ENCODE measurements at places on chromosomes 6 and 20.

DNA sequence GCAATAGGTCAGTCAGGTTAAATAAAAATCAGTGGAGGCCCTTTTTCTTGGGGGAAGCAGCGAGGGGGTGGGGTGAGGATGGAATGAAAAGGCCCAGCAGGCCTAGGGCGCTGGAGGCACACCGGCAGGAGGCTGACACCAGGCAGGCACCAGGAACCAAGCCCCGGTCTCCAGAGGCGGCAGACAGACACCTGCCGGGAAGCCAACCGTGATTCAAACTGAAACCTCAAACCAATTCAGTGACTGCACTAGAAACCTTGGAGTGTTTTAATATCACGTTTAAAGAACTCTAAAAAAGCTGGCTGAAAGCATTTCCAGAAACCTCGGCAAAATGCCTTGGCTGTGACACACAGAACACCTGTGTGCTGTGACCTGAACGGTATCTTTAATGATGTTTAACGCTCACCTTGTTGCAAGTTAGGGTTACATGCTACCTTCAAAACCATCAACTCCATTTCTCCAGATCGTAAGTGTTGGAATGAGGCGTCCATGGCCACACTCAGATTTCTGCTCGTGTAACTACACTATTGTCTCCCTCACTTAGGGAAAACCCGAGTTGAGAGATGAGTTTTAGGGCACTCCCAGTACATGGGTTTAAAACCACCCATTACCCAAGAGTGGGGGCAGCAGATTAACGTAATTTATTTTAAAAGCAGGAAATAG is 27.2 kb downstream of the DIDO1 start:
- peak; percentile 84 for DNase-seq

GRCh38 chr6:31581434-31582229 is 592 bp downstream of the LTB start:
- peak; percentile 67 for DNase-seq

GRCh38 chr20:10281911-10282310 is 63.3 kb downstream of the SNAP25 start:
- no peak for DNase-seq

DNA sequence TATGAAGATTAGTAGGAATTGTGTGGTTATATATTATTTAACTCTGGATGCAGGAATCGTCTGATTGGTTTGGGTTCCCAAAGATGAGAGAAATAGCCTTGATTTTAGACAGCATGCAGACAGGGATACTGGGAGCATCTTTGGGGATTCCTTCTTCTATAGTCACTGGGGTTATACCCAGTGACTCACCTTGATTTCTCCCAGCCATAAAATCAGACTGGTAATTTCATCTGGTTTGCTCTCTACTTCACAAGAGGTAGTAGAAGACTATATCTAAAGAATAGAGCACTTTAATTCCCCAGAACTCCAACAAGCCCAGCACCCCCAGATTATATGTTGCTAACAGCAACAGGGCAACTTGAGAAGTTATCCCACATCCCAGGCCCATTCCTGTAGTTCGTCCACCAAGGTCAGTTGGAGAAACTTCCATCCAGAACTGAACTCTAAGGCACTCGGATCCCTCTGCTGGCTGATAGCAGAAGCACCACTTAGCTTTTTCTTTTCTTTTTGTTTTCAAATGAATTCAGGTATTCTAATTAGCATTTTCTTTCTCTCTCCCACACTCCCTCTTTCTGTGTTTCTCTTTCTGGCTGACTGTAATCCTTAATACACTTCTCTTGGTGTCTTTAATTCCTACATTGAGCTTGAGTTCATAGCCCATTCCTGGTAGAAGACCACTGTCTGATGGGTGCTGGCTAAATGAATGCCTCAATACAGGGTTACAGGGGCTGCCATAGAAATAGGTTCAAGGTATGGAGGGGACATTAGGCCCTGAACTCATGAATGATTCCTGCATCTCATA is 20.4 kb upstream of the EFHC1 start:
- DNase-seq, result peak; percentile 78

DNA sequence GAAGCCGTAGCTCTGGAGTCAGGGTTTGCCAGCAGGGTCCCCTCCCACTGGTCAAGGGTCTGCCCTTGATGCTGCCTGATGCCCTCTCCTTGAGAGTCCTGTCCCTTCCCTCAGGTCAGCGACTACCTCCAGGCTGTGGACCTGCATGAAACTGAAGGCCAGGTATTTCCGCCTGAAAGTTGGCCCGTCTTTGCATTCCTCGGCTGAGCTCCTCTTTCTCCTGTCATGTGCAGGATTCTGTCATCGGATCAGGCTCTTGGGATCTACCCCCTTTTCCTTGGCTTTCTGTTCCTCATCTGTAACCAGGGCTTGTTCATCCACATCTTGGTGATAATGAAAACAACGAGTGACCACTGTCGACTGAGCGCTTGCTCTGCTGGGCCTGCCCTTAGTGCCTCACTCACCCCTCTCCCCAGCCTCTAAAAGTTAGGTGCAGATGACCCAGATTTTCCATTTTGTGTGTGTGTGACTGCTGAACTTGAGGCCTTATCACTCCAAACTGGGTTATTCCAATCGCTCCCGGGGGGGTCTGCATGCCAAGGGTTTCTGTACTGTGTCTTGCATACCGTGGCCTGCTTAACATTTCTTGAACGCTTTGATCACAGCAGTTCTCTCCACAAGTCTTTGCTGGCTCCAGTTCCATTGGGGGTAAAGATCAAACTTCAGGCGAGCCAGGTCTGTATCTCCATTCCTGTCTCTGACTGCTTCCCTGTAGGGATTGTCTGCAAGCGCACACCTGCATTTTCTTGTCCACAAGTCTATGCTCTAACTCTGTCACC is 81.6 kb downstream of the DTD1 start:
- no peak for DNase-seq

- peak; percentile 45 for DNase-seq
Observed at GRCh38 chr6:169959136-169960002, 207.9 kb downstream of the ERMARD start.

DNA sequence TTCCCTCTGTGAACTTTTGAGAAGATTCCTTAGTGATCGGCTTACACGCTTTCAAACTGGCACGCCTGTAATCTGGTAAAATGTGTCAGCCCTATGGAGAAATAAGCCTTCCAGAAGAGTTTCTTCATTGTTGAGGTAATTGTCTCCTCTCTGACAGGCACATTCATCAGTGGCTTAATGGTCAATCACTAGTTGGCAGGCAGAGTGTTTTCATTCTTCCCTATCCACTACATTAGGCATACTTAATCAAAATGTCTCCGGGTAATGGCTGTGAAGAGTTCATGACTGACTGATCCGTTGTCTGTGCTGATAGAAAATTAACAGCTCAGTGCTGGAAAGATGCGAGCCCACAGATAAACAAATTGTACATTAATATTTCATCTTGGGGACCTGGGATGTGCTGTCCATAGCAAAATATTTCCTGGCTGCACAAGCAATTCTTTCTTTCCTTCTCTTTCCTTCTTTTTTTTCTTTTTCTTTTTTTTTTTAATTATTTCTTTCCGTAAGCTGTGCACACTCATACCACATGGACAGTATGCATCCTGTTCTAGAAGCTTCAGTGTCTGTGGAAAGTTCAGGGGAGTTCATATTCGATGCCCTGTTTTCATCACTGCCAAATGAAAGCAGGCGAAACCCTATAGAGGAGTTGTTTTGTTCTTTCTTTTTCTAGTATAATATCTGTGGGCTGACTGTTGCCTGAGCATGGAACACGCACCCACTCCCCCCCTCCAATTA is 31.4 kb downstream of the TSHZ2 start:
- DNase-seq, result no peak

GRCh38 chr6:106145144-106145543 is 59.0 kb downstream of the PRDM1 start:
- no peak for DNase-seq
